Cerebellar nuclear complex (tissue), 1 donor: ENCODE measurements at places on chromosomes 7 and 10.

DNA sequence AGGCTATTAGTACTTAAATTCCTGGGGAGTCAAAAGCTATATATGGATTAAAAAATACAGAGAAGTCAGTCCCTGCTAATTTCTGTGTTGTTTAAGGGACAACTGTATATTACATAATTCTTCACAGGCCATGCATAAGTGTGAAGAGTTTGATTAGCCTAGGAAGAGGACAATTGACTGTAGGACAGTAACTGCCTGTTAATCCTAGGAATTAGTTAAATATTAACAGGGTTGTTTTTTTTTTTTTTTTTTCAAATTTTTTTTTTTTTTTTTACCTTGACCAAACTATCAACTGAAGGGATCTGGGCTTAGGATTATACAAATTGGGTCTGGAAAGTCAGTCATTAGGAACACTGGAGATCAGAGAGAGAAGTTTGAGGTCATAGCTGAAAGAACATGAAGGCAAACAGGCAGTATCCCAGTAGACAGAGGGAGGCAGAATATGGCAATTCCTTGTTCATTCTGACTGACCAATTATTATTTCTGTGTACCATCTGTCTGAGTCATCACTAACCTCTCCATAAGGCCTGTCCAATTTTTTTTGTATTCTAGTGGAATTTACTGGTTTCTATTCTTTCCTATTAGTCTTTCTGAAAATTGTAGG is 1139.2 kb downstream of the SORCS1 start:
- DNase-seq, result no peak

DNA sequence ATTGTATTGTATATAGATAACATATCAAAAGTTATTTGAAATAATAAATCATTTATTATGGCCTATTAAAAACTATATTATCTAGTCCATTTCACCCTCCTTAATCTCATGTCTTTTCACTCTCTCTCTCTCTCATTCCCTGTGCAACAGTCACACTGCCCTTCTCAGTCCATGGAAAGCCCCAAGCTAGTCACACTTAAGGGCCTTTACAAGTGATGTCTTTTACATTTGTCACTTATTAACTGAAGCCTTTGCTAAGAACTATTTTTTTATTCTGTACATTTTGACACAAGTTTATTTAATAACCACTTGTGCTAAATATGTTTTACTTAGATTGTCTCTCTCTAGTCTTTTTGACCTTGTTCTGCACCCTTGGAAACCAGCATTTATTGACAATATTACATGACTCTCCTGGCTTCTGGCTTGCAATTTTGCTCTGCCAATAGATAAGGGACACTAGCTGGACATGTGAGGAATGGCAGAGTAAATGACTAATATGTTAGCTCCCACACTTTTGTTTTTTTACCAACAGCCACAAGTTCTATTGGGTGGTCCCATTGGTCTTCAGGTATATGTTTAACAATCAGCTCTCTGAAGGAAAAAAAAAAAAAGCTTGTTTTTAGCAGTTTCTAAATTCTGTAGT is 706.8 kb upstream of the POT1 start:
- DNase-seq, result no peak

DNA sequence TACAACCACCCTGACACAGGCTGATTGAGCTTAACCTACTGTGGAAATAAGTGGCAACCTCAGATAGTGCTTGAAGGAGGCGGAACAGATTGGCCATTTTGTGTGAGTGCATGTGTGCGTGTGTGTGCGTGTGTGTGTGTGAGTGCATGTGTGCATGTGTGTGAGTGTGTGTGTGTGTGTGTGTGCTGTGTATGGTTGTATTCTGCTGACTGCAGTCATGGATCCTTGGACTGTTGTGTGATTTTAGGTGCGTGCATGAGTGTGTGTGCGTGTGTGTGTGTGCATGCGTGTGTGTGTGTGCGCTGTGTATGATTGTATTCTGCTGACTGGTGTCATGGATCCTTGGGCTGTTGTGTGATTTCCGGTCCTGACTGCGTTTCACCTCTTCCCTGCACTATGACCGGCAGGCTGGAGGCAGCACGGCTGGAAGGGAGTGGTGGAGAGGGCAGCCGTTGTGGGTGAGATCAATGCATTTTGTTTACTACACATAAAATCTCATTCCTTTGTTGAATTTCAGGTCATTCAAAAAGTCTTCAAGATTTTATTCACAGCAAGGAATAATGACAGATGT is 6.3 kb downstream of the IQCE start:
- DNase-seq, result no peak

DNA sequence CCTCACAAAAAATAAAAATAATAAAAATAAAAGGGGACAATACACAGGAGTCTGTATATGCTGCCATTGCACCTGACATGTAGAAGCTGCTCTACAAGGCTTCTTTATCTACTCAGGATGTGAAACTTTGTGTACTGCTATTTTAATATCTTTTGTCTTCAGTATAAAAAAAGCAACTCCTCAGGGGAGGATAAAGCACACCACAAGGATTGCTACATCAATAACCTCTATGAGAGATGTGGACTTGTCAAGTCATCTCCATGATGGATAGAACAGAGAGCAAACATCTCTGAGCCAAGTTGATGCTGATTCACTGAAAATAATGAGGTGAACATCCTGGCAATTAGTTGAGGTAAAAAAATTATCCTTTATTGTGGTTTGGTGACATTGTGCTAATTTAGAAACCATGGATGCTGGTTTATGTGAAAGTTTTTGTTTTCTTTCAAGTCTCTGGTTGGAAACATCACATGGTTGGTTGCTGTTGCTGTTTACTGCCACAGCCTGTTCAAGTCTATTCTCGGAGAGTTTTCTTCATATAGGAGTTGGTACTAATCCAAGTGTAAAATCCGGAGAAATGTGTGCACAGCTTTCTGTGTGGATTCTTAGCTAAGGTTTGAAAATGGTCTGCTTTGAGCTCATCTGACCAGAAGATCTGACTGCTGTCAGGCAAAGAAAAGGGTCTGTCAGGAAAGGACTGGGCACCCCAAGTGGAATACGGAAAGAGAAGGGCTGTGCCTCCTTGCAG is 1.5 kb upstream of the HECW1 start:
- DNase-seq, result no peak

DNA sequence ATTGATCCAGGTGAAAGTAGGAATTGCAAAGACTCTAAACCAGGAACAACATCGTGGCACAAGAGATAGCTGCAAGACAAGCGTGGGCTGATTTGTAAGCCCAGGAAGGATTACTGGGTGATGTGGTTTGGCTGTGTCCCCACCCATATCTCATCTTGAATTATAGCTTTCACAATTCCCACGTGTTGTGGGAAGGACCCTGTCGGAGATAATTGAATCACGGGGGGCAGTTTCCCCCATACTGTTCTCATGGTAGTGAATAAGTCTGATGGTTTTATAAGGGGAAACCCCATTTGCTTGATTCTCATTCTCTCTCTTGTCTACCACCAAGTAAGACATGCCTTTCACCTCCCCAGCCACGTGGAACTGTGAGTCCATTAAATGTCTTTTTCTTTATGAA is 59.5 kb downstream of the ST8SIA6 start:
- no peak for DNase-seq

GRCh38 chr10:95525033-95525418 is 36.1 kb downstream of the SORBS1 start:
- no peak for DNase-seq

- no peak for DNase-seq
Observed at GRCh38 chr10:63429281-63429680, 36.5 kb downstream of the JMJD1C start.

GRCh38 chr10:43265799-43266721 is 805 bp downstream of the RASGEF1A start:
- DNase-seq, result no peak

GRCh38 chr7:132053871-132054270 is 497.4 kb upstream of the PODXL start:
- DNase-seq, result no peak

DNA sequence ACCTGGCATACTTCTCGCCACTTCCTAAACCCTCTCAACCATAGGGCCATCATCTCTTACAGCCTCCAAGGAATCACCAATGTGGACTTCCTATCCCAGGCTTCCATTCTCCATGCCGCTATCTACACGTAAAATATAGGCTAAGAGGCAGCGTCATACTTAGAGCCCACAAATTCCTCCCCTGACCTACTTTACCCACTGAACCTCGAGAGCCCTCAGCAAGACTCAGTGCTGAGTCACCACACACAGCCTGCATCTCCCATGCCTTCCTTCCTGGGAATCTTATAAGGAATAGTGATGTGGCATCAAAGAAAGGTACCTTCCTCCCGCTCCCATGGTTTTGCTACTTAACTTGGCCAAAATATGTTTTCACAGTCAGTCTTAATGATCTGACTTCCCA is 435.6 kb upstream of the NFE2L3 start:
- no peak for DNase-seq

DNA sequence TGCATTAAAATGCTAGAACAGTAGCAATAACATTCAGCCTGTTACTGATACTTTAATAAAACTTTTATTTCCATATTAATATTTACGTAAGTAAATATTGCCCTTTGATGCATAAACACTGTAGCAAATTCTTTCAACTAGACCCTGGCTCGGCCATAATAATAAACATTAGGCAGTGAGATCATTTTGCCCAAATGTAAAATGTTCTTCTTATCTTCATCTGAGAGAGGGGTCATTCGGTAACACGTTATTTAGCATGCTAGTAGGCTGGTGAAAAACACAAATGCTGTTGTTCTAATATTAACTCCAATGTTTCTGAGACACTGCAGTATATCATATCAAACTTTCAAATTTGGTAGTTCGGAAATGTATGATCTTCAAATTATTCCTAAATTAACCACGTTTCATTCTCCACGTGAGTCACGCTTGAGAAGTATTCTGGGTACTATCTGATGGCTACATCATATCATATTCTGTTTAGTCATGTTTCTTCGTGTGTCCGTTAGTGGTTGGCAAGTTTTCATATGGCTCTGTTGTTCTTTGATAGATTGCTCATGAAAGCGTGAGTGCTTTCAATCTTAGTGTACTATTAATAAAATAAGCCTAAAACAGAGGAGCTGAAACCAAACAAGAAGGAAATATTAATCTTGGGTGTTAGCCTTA is 145.8 kb downstream of the NSUN6 start:
- no peak for DNase-seq

DNA sequence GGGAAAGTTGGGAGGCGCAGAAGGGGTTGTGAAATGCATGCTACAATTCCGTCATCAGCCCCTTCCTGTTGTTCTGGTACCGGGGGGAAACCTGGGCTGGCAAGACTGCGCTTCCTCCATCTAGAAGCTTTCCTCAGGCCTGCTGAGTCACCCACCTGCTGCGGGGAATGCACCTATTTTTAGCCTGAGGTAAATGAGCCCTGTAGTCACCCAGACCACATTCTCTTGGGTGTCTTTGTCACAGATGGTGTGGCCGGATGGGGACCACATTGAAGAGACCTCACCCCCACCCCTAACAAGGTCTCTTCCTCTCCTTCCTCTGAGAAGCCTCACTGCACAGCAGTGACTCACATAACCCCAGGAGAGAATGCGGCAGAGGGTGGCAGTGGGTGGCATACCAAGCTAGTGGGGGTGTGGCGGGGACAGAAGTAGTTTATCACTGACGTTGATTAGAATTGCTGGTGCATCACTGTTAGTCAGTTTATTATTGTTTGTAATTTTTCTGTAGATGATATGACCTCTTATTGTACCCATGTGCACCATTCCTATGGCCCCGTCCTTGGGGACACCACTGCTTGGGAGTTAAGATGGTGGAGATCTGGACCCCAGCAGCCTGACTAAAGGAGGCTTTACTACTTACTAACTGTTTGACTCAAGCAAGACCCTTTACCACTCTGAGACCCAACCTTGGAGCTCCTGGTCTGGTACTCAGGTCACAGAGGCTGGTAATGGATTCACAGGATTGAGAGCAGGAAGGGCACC is 83.0 kb upstream of the DUSP5 start:
- DNase-seq, result no peak

GRCh38 chr7:67637023-67637358 is 640.4 kb downstream of the TYW1 start:
- no peak for DNase-seq

GRCh38 chr10:118246332-118247295 is 95.5 kb downstream of the FAM204A start:
- no peak for DNase-seq

GRCh38 chr7:6367701-6368211 is 80.0 kb downstream of the DAGLB start:
- DNase-seq, result no peak
